ENCODE measurements at places on chromosomes 3 and 15. TPM values are rescaled to one million over a fixed set of nuclear protein-coding genes. Genes with fewer than 3 reads are reported as not detected.

FAM81A gene
- total RNA-seq, result 12.7 TPM

FAM240A gene
- total RNA-seq, result not detected

TUSC7 gene
- not detected for total RNA-seq

SCG3 gene
- total RNA-seq, result not detected

RASSF1 gene
- total RNA-seq, result 20.9 TPM

MOBP gene
- 0.06 TPM for total RNA-seq

ZNF662 gene
- total RNA-seq, result not detected

IL20RB gene
- total RNA-seq, result 0.91 TPM

TEX55 gene
- total RNA-seq, result not detected

NR1I2 gene
- total RNA-seq, result not detected

ZNF80 gene
- not detected for total RNA-seq

COPG1 gene
- 74.4 TPM for total RNA-seq

NDN gene
- total RNA-seq, result 0.08 TPM

PTPRG gene
- total RNA-seq, result 2.8 TPM

HCN4 gene
- total RNA-seq, result 0.22 TPM

WNT7A gene
- 0.19 TPM for total RNA-seq

MELTF gene
- total RNA-seq, result 71.8 TPM

AGBL1 gene
- total RNA-seq, result not detected

UCN2 gene
- total RNA-seq, result 9.8 TPM

ZDHHC3 gene
- total RNA-seq, result 39.3 TPM

SLC51A gene
- total RNA-seq, result not detected

TGM4 gene
- 0.03 TPM for total RNA-seq

P3H2 gene
- total RNA-seq, result 39.2 TPM

CHST13 gene
- 0.50 TPM for total RNA-seq

Measured in A549 treated with CORT108297 at 1 μM for 4 hours (cell line).